ENCODE measurements at places on chromosomes 1 and 21.
A peak's percentile ranks its signal among the peaks of the same experiment; 100 is the strongest.

DNA sequence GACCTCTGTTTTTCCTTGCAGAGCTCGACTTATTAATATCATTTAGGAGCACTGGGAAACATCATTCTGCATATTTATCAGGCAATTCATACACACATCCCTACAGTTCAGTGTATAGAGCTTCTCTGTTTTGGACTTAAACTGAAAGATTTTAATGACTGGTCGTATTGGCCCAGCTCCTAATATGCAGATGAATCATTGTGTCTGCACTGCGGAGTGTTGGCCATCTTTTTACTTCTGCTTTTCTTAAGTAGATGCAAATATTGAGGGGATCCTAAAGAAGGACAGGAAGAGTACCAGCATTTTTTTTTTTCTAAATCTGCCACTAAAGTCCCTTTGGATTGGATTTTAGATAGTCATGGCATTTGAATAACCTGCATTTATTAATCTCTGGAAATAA, 154.8 kb downstream of the BACH1 start:
- no peak for DNase-seq

DNA sequence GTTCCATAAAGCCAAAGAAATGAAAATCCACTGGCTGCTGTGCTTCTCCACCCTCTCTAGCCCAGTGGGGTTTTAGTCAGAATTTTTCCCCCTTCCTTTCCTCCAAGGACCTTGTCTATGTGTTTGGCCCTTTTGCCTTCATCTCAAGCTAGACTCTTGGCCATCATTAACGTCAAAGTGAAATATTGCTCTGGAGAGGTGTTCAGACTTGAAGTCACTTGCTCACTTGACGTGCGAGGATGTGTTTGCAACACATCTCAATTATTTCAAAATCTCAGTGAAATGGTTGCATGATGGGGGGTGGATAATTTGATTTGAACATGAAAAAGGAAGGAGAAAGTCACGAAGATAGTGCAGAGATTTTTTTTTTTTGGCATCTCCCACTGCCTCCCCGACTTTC, 13.6 kb downstream of the EVA1C start:
- no peak for DNase-seq

- no peak for DNase-seq
Measured at GRCh38 chr21:21690068-21690665, 692.0 kb downstream of the NCAM2 start.

- no peak for DNase-seq
Measured at GRCh38 chr1:88946861-88947260, 45.6 kb downstream of the KYAT3 start.

GRCh38 chr1:203133970-203134725, 6.6 kb downstream of the ADORA1 start:
- DNase-seq: peak; percentile 61

GRCh38 chr1:11071463-11072215, 11.8 kb upstream of the SRM start:
- DNase-seq: no peak

DNA sequence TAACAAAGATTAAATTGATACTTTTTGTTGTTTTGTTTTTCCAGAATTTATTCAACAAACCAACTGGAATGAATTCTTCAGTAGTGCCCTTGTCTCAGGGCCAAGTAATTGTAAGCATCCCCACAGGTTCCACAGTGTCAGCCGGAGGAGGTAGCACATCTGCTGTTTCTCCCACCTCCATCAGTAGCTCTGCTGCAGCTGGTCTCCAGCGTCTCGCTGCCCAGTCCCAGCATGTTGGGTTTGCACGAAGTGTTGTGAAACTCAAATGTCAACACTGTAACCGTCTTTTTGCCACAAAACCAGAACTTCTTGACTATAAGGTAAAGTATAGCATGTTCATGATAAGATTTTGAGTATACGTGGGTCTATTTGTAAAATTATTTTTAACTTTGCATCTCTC, 118.5 kb downstream of the ZMYM4 start:
- no peak for DNase-seq

- DNase-seq: no peak
Measured at GRCh38 chr1:226939438-226940028, 561 bp upstream of the COQ8A start.

GRCh38 chr1:200891774-200892157, 2.9 kb upstream of the INAVA start:
- no peak for DNase-seq

- DNase-seq: peak; percentile 25
Measured at GRCh38 chr1:233109096-233109495, 158.7 kb downstream of the NTPCR start.

DNA sequence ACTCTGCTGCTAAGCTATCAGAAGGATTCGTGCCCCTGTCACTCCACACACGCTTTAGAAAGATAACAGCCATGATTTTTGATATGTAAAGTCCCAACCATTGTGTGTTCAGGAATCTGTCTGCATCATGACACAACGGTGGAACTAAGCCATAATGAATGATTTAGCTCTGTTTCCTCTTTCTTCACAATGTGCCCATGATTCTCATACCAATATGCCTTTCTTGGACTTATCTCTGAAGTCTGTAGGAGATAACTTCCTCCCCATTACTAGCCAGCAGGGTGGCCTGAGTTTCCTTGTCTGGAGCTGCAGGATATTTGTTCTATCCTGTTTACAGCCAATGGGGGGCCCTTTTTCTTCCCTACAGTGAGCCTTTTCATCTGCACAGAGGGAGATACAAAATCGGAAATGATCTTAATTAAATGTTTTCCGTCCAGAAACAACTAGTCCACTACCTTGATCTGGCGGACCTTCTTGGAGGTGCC, 511.7 kb downstream of the USP25 start:
- DNase-seq: peak; percentile 1

DNA sequence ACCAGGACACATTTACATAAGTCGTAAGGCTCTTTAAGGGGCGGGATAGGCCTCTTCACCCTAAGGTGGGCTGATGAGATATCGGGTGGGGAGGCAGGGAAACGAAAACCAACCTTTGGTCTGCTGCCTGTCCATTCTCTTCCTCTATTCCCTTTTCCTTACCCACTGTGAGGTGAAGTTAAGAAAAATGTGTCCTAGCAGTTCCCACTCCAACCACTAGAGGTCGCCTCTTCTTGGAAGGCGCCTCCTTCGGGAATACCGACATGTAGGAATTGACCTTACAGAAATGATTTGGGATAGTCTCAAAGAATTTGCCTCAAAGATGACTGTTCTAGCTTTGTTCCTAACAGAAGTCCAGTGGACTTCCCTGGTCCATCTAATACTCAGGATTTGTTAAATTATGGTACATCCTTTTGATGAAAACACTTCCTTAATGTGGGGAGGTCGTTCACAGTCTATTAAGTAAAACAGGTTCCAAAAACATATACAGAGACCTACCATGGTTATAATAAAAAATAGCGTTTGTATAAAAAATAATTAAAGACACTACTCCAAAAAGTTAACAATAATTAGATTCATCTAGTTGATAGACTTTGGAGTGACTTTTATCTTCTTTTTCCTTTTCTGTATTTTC, 14.1 kb downstream of the AZIN2 start:
- peak; percentile 74 for DNase-seq

GRCh38 chr1:17653728-17654351, 101.3 kb upstream of the ACTL8 start:
- peak; percentile 38 for DNase-seq

- no peak for DNase-seq
Measured at GRCh38 chr1:175737451-175737850, 5.9 kb downstream of the TNR start.

GRCh38 chr1:68205794-68206358, 26.4 kb downstream of the WLS start:
- no peak for DNase-seq

DNA sequence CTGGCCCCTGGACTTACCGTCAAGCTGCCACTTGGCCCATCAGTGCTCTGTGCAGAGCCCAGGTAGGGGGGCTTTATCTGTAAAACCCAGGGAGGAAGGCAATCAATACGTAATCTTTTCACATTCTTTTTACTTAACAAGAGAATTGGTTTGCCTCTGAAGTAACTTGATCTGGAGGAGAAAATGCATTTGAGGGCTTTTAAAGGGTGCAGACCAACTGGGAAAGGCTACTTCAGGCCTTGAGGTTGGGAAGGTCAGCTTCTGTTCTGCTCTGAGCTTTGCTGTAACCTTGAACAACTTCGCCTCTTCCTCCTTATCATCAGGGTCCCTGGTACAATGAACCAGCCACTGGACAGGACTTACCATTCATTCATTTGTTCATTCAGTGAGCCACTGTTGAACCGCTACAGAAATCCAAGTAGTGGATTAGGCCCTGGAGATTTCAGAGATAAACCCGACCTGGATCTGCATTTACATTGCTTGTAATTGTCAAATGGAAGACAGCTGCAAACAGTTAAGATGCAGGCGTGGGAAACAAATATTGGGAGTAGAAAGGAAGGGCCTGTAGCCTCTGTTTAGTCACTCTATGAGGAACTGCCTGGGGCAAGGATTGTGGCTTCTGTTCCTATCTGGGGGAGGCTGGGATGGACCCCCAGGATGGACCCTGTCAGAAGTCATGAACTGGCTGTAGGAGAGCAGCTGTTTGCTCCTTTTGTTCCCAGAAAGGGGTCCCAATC, 90.9 kb downstream of the MAN1C1 start:
- peak; percentile 66 for DNase-seq

GRCh38 chr1:201649761-201650622, 111.1 kb downstream of the NAV1 start:
- peak; percentile 83 for DNase-seq
